NCI-H774 (cell line): ENCODE measurements at places on chromosomes 6 and 20.

- DNase-seq: no peak
These were observed 58.2 kb downstream of the NFATC2 start for GRCh38 chr20:51484141-51484815.

DNA sequence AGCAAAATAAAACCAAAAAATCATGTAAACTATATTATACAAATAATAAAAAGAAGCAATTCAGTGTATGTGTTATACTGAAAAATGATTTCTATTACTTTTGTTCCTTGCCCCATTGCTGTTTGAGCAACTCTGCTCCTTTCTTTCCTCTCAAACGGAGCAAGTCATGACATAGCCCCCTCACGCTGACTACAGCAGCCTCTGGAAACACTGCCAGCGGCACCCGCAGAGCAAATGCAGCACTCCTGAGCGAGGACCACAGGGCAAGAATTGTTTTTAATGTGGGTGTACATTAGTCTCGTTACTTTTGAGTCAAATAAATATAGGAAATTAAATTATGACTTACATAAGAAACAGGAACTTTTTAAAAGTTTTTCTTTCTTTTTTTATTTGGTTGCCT is 350.1 kb upstream of the HSF2 start:
- DNase-seq: no peak

- no peak for DNase-seq
These were observed 443.0 kb downstream of the PKHD1 start for GRCh38 chr6:51644426-51644825.

- no peak for DNase-seq
These were observed 284.4 kb upstream of the RNF24 start for GRCh38 chr20:4299773-4300172.

- DNase-seq: no peak
These were observed 305.0 kb downstream of the SMOC2 start for GRCh38 chr6:168746013-168746412.

GRCh38 chr20:56995635-56996075 is 270.8 kb downstream of the BMP7 start:
- DNase-seq: no peak

GRCh38 chr6:146092961-146093686 is 64.3 kb downstream of the GRM1 start:
- DNase-seq: no peak

DNA sequence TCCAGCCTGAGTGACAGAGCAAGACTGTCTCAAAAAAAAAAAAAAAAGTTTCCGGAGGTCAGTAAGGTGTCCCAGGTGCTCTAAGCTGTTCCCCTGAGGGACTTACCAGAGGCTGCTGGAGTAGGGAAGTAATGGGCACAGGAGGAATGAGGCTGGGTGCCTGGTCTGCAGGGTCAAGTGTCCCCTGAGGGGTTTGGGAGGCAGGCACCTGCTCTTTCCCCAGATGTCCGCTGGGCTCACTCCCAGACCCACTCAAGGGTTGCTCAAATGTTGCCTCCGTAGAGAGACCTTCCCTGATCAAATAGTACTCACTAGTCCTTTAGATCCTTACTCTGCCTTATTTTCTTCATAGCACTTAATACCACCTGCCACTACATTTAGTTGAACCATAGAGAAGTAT is 5.4 kb upstream of the MAPK13 start:
- no peak for DNase-seq
